ENCODE measurements at places on chromosomes 1 and 21. TPM values are rescaled to one million over a fixed set of nuclear protein-coding genes. Genes with fewer than 3 reads are reported as not detected.
A peak's percentile ranks its signal among the peaks of the same experiment; 100 is the strongest.

DNA sequence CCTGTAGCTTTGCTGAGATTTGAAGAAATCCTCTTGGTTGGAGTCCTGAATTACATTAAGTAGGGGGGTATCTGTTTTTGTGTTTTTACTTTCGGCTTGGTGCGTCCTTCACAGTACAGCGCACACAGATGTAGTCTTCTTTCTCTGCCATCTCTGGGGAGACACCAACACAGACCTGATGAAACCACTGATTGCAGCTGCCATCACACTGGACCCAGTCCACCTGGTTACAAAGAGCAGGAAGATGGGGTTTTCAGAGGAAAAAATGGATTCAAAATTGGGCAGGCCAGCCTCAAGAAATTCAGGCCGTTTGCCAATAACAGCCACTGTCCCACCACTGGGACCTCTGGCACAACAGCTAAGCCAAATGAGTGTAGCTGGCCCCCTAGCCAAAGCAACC is 18.7 kb upstream of the SYT2 start:
- H3K4me1 ChIP-seq, result no peaks in the 10 kb centered on the region
- H3K27me3 ChIP-seq, result no peaks in the 10 kb centered on the region
- peak overlapping the region; percentile 41 for H3K27ac ChIP-seq
- H3K4me3 ChIP-seq, result no peak overlapping the region

DNA sequence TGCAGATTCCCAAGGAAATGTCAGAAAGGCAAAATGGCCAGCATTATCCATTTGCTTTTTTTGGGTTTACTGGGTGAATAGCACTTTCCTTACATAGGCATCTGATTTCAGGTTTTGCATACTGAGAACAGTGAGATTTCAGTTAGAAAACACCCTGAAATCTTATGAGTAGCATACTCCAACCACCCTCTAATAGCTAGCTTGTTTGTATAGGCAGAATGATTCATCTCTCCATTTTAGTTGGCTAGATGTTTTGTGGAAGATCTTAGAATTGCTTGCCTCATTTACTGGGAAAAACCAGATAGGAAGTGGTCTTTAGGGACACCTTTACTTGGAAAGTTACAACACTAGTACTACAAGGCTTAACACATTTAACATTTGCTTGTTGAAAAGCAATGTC is 10.4 kb downstream of the KYAT3 start:
- H3K27ac ChIP-seq, result no peak overlapping the region
- peaks cover 6% of the 10 kb centered on the region for H3K4me1 ChIP-seq
- H3K27me3 ChIP-seq, result no peaks in the 10 kb centered on the region
- no peak for DNase-seq
- no peak overlapping the region for H3K4me3 ChIP-seq
- peaks cover 37% of the 10 kb centered on the region for H3K36me3 ChIP-seq

The NTRK1 gene
- not detected for total RNA-seq

DNA sequence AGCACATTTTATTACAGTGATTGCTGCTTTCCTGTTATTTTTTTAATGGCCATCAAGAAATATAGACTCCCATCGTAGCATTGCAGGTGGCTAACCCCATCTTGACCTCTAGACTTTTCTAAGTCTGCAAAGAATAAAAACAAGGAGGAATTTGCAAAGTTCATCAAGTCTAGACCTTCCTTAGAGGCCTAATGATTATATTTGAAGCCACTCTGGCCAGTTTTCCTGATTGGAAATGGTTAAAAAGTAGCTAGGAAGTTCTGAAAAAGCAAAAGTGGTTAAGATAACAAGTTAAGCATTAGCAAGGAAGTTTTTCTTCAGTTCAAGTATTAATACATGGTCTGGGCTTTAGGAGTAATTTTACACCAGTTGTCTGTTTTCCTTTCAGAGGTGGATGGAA is 16.7 kb upstream of the KCNJ15 start:
- H3K36me3 ChIP-seq, result no peaks in the 10 kb centered on the region
- H3K4me3 ChIP-seq, result peak overlapping the region; percentile 15
- DNase-seq, result no peak
- peak overlapping the region; percentile 56 for H3K27ac ChIP-seq

GRCh38 chr1:221778125-221778524 is 36.2 kb upstream of the DUSP10 start:
- DNase-seq, result no peak
- no peak overlapping the region for H3K4me3 ChIP-seq
- peaks cover 15% of the 10 kb centered on the region for H3K4me1 ChIP-seq
- H3K27ac ChIP-seq, result no peak overlapping the region

The RAB3B gene
- total RNA-seq, result 87.1 TPM

DNA sequence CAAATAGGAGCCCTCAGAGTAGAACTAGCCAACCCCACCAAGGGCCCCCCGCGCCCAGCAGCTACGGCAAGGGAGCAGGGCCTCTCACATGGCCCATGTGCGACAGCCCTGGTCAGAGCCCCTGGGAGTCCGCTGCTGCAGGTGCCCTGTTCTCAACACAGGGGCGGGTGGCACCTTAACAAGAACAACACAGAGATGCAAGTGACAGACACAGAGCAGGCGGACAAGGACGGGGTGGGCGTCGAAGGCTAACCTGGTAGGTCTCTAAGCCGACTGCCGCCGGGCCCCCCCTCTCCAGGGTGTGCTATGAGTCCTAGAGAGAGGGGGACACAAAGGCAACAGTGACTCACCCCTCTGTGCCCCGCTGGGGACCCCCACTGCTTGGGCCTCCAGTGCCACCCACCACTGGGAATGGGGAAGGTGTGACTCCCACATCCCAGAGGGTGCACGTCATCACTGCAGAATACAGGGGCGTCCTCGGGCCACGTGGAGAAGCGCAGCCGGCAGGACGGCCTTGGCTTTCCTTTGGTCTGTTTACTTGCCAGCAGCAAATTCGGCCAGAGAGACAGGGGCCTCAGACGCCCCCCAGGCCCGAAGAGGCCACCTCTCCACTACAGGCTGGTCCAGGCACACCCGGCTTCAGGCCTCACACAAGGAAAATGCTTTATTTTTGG is 44.8 kb downstream of the PRDM15 start:
- H3K27ac ChIP-seq, result no peak overlapping the region
- H3K36me3 ChIP-seq, result peaks cover 18% of the 10 kb centered on the region
- H3K4me3 ChIP-seq, result no peak overlapping the region
- no peak for DNase-seq
- H3K4me1 ChIP-seq, result no peaks in the 10 kb centered on the region

- no peak for DNase-seq
- no peaks in the 10 kb centered on the region for H3K4me1 ChIP-seq
- no peak overlapping the region for H3K27ac ChIP-seq
- H3K36me3 ChIP-seq, result peaks cover 16% of the 10 kb centered on the region
- no peaks in the 10 kb centered on the region for H3K27me3 ChIP-seq
These were observed 23.2 kb downstream of the CDC73 start for GRCh38 chr1:193144999-193145398.

The CDKN2C gene
- total RNA-seq, result 0.33 TPM

DNA sequence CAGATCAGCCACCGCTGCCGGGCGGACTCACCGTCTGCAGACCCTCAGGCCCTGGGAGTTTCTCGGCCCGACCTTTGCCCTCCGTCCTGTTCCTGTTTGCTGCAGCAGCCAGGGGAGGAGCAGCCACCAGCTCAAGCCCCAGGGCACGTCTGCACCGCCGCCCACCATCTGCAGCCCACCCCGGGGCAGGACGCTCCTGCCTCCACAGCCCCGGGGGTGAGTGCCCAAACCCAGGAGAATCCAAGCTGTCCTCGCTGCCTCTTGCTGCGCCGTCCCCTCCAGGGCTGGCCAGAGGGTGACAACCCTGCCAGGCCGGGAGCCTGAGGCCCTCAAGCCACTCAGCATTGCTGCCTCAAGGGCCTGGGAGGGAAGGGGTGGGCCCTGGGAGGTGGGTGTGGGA is 1.2 kb upstream of the SLC25A34 start:
- peaks cover 6% of the 10 kb centered on the region for H3K36me3 ChIP-seq
- H3K4me1 ChIP-seq, result peaks cover 11% of the 10 kb centered on the region
- no peak for DNase-seq
- H3K4me3 ChIP-seq, result no peak overlapping the region
- no peak overlapping the region for H3K27ac ChIP-seq

DNA sequence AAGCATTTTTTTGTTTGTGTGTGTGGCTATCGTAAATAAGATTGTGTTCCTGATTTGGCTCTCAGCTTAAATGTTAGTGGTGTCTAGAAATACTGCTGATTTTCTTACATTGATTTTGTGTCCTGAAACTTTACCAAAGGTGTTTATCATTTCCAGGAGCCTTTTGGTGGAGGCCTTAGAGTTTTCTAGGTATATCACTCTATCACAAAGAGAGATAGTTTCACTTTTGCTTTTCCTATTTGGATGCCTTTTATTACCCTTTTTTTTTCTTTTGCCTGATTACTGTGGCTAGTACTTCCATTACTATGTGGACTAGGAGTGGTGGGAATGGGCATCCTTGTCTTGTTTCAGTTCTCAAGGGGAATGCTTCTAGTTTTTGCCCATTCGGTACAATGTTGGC is 109.6 kb downstream of the S1PR1 start:
- no peak overlapping the region for H3K4me3 ChIP-seq
- H3K4me1 ChIP-seq, result peaks cover 9% of the 10 kb centered on the region
- no peak overlapping the region for H3K27ac ChIP-seq
- H3K36me3 ChIP-seq, result no peaks in the 10 kb centered on the region
- no peaks in the 10 kb centered on the region for H3K27me3 ChIP-seq
- DNase-seq, result no peak

GRCh38 chr21:25428537-25428936 is 178.7 kb downstream of the MRPL39 start:
- H3K27me3 ChIP-seq, result peaks cover 5% of the 10 kb centered on the region
- H3K27ac ChIP-seq, result no peak overlapping the region
- H3K4me1 ChIP-seq, result no peaks in the 10 kb centered on the region
- no peak overlapping the region for H3K4me3 ChIP-seq
- DNase-seq, result no peak

The CA6 gene
- total RNA-seq, result not detected

DNA sequence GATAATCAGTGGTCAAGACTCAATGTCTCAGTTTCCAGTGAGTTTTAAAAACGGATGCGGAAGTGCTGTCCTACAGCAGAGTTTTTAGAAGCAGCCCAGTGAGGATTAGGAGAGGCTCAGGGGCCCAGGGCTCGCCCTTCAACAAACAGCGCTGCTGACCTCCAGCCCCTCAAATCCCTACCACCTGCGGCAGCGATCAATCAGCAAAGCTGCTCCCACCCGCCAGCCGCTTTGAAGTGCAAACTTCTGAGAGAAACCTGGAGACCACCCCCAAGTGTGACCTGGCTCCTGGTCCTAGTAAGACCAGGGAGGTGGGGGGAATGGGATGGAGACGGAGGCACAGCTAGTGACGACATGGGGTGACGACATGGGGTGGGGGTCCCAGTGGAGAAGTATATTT is 14.4 kb downstream of the ZBTB17 start:
- peaks cover 17% of the 10 kb centered on the region for H3K4me1 ChIP-seq
- no peak overlapping the region for H3K4me3 ChIP-seq
- H3K27me3 ChIP-seq, result no peaks in the 10 kb centered on the region
- H3K36me3 ChIP-seq, result peaks cover 6% of the 10 kb centered on the region
- DNase-seq, result no peak

All from progenitor cell of endocrine pancreas (in vitro differentiated cells).